ENCODE measurements at places on chromosomes 3 and 15.

- DNase-seq, result no peak
Observed at GRCh38 chr3:155024006-155024638, 56.0 kb upstream of the MME start.

DNA sequence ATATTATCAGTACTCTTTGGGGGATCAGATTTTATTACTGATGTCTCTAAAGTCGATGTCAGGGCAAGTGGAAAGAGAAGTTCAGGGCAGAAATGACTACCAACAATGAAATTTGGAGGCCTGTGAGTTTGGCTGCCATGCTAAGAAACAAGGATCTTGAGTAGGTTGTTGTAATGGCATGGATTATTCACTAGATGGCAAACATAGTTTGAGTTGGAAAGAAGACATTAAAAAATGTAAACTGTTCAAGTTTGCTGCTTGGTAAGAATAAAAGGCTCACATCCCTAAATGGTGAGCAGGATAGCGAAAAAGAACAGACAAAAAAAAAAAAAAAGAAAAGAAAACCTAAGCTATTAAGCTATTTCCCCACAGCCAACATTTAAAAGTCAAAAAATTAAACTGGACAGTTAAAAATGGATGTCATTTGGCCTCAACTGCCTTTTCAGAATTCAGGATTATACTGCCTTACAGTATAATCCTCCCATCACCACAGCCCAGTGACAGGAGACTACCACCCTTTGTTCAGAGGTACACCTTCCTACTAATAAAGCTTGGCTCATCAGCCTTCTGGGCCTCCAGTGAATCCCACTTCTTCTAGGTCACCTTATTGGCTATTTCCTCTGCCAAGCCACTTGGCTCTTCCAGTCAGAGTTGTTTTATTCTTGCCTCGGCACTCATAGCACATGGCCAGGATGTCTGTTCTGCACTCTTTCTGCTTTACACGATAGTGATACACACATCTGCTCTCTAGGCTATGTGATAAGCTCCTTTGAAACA lies 163.7 kb downstream of the PLD1 start:
- DNase-seq, result peak; percentile 79

GRCh38 chr3:24184528-24185176 lies 239.6 kb downstream of the NR1D2 start:
- DNase-seq, result no peak

DNA sequence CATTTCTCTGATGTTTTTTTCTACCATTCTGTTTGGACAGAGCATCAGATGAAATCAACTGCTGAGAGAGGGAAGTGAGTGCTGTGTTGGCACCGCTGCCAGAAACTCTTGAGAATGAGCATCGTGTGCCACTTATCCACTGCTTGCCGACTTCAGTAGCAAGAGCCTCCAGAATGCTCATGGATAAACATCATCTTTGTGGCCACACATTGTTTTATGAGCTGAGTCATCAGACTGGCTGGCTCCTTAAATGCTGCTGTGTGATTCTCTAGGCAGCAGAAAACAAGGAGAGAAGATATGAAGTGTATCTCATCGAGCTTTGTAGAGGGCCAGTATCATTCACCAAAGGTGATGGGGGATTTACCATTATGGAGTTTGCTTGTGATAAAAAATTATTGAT lies 3.4 kb upstream of the DOCK3 start:
- DNase-seq, result peak; percentile 73

GRCh38 chr15:33107950-33108349 lies 86.6 kb downstream of the FMN1 start:
- peak; percentile 68 for DNase-seq

DNA sequence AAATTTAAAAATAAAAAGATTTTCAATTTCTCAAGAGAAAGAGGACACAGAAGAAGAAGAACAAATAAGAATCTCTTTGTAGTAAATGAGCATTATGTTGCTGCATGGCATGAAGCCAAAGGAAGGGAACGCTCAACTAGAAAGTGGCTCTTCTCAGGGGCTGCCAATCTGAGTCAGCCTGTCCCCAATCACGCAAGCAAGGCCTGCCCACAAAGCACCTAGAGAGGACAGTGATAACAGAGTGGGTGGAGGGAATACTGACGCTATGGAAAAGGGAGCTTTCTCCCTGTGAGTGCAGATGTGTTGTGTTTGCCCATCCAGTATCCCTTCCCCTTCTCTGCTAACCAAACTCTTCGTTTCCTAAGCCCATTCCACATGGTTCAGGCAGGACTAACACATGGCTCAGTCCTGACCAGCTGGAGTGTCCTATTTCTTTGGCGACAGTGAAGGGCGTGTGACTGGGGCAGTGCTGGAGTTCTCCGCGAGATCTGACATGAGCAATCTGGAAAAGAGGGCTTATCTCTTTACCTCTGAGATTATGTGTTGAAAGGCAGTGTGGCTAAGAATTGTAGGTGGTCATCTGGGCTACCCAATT lies 14.2 kb downstream of the FBN1 start:
- DNase-seq, result peak; percentile 59

DNA sequence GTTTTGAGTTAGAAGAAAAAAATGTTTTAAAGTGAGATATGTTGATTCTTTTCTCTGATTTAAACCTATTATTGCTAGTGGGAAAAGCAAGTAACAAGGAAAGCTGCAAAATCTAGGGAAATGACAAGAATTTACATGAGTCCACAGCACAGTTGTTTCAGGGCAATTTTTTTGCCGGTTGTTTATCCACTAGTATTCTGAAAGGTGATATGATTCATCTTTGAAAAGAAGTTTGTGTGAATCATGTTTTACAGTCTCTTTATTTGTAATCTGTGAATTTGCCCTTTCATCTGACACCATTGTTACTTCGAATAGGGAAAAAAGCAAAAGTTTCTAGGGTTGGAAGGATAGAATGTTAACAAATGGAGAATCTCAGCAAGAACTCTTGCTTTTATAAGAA lies 894.7 kb downstream of the OTOL1 start:
- DNase-seq, result peak; percentile 70

- DNase-seq, result no peak
Observed at GRCh38 chr15:96728591-96728990, 398.1 kb downstream of the NR2F2 start.

- peak; percentile 83 for DNase-seq
Observed at GRCh38 chr3:37243820-37244748, 69.7 kb upstream of the LRRFIP2 start.

DNA sequence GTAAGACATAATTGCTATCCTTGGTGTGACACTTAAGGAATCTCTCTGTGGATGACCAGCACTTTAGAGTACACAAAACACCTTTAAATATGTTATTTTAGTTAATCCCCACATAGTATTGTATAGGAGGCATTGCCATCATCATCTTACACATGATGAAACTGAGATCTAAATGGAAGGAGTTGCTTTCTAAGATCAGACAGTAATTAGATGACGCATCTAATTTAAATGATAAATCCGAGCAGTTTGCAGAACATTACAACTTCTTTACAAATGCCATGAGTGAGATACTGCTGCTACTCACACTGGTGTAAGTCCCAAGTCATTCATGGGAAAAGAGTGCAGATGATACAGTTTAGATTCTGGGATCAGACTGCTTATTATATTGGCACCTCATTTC lies 431.9 kb downstream of the MFSD1 start:
- DNase-seq, result peak; percentile 17

DNA sequence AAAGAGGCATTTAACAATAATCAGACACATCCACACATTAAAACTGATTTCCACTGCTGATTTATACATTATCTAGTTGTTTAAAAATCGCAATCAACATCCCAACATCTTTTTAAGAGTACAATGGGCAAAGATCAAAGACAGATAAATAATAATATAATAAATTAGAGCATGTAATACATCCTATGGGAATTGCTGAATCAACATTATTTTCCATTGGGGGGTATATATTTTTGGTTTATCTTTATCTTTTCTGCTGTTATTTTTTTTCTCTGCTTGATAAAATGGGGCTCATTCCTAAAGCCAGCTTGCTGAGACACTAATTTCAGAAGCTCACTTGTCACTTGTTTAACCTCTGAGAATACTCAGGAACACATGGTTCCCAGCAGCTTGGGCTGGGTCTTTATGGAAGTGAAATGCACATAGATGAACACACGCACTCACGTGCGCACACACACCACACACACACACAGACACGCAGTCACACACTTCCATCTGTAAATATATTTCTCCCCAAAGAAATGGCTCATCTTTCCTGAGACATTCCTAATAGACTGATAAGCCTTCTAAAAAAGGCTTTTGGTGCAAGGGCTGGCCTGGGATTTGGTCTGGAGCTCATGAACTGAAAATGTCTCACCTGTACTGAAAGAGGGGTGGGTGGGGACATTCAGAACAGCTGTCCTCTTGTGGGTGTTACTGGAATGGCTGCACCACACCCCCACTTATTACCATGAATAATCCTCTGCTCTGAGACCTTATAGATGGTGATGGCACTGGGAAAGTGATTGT lies 3.5 kb upstream of the PPIB start:
- DNase-seq, result no peak

- DNase-seq, result no peak
Observed at GRCh38 chr3:11589706-11590105, 54.0 kb downstream of the VGLL4 start.

DNA sequence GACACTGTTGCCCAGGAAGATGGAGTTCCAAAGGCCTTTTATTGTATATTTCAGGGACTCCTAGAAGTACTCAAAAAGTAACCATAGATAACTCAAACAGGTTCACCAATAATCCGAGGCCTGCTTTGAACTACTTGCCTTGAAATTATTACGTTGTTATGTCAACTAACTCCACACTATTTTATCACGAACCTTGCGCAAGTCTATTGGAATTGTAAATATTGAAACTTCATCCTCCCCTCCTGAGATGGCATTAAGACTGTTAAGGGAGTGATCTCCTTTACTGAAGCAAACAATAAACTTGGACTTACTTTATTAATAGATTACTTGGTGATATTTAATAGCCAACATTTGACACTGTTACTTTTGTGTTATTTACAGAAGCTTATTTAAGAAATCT lies 199.6 kb upstream of the GADL1 start:
- no peak for DNase-seq

GRCh38 chr3:117441851-117442250 lies 732.3 kb downstream of the TUSC7 start:
- DNase-seq, result no peak
